Activated CD8-positive, alpha-beta T cell treated with anti-CD3 and anti-CD28 coated beads for 36 hours (primary cell): ENCODE measurements at places on chromosomes 3 and 15. TPM values are rescaled to one million over a fixed set of nuclear protein-coding genes. Genes with fewer than 3 reads are reported as not detected.

The RASL12 gene
- total RNA-seq, result not detected

The CRABP1 gene
- 0.36 TPM for total RNA-seq

The KIF7 gene
- total RNA-seq, result 2.7 TPM

The CASR gene
- total RNA-seq, result not detected

The PARP15 gene
- total RNA-seq, result 13.3 TPM

The KBTBD12 gene
- not detected for total RNA-seq

The GMPPB gene
- total RNA-seq, result 35.2 TPM
